T follicular helper cell (primary cell): ENCODE measurements at places on chromosomes 11 and 22.

- peak; percentile 25 for DNase-seq
Measured at GRCh38 chr11:59556115-59556916, 45.0 kb downstream of the OR4D9 start.

- DNase-seq, result no peak
Measured at GRCh38 chr22:44707178-44707577, 5.2 kb downstream of the PRR5 start.

GRCh38 chr11:76798202-76798581, 15.0 kb downstream of the TSKU start:
- DNase-seq, result no peak

GRCh38 chr22:24023204-24023789, 12.2 kb downstream of the CABIN1 start:
- no peak for DNase-seq

DNA sequence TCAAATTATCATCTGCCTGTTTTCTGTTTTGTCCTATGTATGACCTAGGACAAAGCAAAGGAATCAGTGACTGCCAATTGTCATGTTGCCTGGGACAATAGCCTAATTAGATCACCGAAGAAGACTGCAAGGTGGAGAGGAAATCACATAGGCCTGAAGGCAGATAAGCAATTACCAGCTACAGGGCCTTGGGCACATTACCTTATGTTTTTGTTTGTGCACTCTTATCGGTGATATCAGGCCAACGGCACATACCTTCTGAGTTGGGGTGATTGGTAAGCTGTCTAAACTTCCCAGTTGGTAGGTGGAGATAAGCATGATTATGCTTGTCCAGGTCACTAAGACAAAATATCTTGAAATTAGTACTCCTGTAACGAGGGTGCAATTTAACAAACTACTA, 58.1 kb upstream of the FAM181B start:
- DNase-seq, result no peak

GRCh38 chr11:12215181-12215593, 104.8 kb downstream of the MICAL2 start:
- DNase-seq, result no peak

- DNase-seq, result no peak
Measured at GRCh38 chr11:78931891-78932290, 357.2 kb upstream of the NARS2 start.

DNA sequence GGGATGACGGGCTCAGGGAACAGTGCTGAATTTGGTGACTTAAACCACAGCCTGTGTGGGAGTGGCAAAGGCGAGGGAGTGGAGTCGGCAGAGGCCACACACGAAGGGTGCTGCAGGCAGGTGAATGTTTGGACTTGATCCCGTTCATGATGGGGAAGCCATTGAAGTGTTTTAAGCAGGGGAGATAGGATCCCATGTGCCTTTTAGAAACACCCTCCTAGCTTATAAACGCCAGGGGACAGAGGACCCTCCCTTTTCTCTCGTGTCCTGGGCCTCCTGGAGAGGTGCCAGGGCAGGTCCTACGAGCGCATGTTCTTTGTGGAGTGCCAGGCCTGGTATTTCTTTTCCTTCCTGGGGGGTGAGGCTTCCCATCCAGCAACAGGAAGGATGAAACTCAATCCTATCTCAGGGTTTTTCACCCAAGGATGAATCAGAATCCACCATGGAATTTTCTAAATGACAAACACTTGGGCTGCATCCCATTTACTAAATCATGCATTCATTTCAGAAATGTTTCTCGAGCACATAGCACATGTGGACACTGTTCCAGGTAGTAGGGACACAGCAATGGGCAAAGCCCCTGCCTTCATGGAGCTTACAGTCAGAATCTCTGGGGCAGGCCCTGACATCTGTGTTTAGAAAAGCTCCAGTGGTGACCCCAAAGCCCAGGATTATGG, 59.6 kb downstream of the CHRDL2 start:
- no peak for DNase-seq

GRCh38 chr11:66848671-66849500, 5.6 kb downstream of the RCE1 start:
- no peak for DNase-seq

DNA sequence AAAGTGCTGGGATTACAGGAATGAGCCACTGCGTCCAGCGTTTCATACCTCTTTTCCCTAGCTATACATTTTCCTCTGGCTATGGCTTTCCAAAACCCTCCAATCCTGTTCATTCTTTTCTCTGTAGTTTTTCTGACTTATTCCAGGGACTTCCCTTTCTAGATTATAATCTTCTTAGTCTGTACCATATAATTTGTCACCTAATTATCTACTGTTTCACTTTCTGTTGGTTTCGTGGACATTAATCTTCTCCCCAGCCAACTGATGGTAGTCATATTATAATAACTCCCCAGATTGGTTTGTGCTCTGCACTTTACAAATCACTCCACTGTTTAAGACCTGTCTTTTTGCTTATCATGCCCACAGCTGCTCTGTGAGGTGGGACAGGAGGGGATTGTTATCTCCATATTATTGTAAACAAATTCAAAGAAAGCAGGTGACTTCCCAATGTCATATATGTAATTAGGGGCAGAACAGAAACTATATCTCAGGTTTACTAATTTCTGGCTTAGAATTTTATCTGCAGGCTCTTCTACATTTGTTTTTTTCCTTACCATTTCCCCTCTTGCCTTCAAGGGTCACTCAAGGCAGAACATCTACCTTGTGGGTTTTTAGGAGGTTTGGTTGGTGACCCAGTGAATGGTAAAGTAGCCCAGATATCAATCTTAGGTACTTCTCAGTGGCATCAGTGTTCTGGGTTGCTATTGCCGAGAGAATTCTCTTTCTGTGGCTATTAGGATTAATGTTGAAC, 23.9 kb downstream of the STIM1 start:
- DNase-seq, result no peak

- DNase-seq, result no peak
Measured at GRCh38 chr11:62806611-62807121, 1.4 kb upstream of the NXF1 start.

DNA sequence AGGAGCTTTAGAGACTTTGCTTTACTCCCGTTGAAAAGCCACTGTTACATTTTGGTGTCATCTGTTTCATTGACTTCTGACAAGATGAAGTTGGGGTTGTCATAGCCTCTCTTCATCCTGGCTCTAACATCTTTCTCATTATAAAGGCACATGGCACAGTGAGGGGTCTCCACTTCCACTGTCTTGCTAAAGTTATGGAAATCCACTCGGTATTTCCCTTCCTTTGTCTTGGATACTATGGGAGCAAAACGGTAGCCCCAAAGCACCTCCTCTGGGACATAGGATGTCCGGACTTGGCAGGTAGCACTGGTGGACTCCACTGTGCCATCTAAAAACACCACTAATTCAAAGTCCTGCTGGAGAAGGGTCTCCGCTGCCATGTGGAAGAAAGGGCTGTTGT, 28.0 kb downstream of the KCNJ1 start:
- DNase-seq, result no peak

DNA sequence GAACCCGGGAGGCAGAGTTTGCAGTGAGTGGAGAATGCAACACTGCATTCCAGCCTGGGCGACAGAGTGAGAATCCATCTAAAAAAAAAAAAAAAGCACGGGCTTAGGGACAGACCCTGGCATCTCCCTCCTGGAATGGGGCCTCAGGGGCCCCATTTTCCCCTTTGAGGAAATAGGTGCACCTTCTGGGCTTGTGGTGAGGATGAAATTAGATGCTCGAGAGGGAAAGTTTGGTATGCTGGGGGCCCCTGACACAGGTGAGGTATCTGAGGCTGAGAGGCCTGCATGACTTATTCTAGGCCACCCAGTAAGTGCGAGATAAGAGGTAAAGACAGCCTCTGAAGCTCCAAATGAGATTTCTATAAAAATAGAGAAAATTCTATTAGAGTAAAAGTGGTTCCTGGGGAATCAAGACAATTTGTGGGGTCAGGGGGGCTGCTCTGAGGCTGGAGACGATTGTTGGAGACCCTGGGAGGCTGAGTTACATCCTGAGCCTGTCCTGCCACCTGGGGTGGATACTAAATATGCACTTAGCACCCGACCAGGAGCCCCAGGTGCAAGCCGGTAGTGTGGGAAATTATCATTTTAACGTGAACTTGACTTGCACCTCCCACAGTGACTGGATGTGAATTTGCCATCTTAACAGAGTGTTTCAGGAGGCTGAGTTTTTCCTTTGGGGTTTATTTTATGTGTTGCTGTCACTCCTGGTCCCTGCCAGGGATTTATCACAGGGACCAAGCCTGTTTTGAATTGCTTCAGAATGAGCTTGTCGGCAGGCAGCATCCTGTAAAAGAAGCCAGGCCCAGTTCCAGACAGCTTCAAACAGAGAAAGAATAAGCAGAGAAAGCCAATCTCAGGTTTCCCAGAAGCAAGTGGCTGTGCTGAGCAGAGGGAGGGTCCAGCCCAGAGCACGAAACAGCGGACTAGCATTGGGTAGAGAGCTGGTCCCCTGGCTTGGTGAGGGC, 48.4 kb upstream of the TSKU start:
- no peak for DNase-seq

DNA sequence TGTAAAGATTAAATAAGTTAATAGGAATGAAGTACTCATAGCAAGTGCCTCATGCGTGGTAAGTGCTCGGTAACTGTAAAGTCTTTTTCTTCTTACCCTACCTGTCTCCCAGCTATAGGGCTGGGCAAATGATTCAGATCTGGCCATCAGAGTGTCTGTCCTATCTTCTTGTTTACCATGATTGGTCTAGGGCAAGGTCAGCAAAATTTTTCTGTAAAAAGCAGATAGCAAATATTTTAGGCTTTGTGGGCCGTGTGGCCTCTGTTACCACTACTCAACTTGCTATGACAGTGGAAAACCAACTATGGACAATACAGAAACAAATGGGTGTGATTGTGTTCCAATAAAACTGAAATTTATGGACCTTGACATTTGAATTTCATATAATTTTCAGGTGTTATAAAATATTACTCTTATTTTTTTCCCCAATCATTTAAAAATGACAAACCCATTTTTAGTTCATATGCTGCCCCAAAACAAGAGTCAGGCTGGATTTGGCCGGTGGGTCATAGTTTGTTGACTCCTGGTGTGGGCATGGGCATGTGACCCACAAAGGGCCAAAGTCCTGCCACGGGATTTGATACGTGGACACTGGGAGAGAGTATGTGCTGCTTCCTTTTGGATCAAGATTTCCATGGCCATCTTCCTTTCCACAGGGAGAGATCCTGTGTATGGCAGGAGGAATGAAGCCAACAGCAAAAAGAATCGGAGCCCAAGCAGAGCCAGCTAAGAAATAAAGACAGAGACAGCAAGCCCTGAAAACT, 26.8 kb upstream of the FZD4 start:
- no peak for DNase-seq

- DNase-seq, result peak; percentile 60
Measured at GRCh38 chr22:46803031-46803880, 40.8 kb downstream of the TBC1D22A start.

GRCh38 chr11:12868315-12869073, 140.6 kb upstream of the RASSF10 start:
- no peak for DNase-seq

- no peak for DNase-seq
Measured at GRCh38 chr11:69881467-69882269, 62.5 kb upstream of the FGF3 start.
